Thoracic aorta endothelial cell (primary cell): ENCODE measurements at places on chromosomes 6 and 20. TPM values are rescaled to one million over a fixed set of nuclear protein-coding genes. Genes with fewer than 3 reads are reported as not detected.

The SSR1 gene
- total RNA-seq: 180 and 200 TPM in 2 replicates

The TRIM40 gene
- not detected in 2 replicates for total RNA-seq

The SLC17A1 gene
- total RNA-seq: not detected in 2 replicates

The RNF144B gene
- 135 and 161 TPM in 2 replicates for total RNA-seq

The SLC2A10 gene
- total RNA-seq: 4.5 and 9.3 TPM in 2 replicates

The ATP6V1G2 gene
- 0.50 and 0.53 TPM in 2 replicates for total RNA-seq

The ALDH8A1 gene
- total RNA-seq: 0.14 and 0.27 TPM in 2 replicates

The IMPG1 gene
- total RNA-seq: not detected in 2 replicates

The EYS gene
- total RNA-seq: not detected in 2 replicates

The RNF39 gene
- total RNA-seq: not detected in 2 replicates

The C6orf52 gene
- total RNA-seq: not detected in 2 replicates

The SYNGAP1 gene
- total RNA-seq: 3.5 and 6.7 TPM in 2 replicates

The BHLHE23 gene
- not detected in 2 replicates for total RNA-seq

The MOXD1 gene
- under 0.01 and 0.07 TPM in 2 replicates for total RNA-seq

The IRAK1BP1 gene
- 5.9 and 7.7 TPM in 2 replicates for total RNA-seq

The NRSN1 gene
- total RNA-seq: not detected in 2 replicates

The WFDC10B gene
- not detected in 2 replicates for total RNA-seq

The EPPIN gene
- not detected in 2 replicates for total RNA-seq

The GGTLC1 gene
- total RNA-seq: not detected in 2 replicates

The KIFC1 gene
- 48.7 and 75.7 TPM in 2 replicates for total RNA-seq
